ENCODE measurements at places on chromosomes 5 and 9.

- DNase-seq: no peak
Observed at GRCh38 chr9:87786423-87786822, 60.5 kb downstream of the CTSL start.

DNA sequence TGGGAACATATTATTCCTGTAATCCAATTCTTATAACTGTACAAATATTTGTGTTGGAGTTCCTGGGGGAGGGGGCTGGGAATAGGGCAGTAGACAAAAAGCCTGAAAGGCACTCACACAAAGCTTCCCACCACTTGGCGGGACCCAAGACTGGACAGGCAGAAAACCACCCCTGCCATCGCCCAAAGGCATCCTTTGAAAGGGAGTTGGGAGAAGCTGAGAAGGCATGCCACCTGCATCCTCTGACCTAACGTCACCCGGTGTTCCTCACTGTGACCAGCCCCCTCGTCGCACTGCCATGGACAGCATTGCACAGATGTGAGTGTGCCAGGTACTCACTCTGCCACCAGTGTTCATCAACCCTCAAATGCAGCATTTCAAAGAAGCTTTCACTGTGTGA, 80.6 kb upstream of the SMIM23 start:
- DNase-seq: no peak

- no peak for DNase-seq
Observed at GRCh38 chr9:92603100-92603499, 66.8 kb downstream of the IPPK start.

DNA sequence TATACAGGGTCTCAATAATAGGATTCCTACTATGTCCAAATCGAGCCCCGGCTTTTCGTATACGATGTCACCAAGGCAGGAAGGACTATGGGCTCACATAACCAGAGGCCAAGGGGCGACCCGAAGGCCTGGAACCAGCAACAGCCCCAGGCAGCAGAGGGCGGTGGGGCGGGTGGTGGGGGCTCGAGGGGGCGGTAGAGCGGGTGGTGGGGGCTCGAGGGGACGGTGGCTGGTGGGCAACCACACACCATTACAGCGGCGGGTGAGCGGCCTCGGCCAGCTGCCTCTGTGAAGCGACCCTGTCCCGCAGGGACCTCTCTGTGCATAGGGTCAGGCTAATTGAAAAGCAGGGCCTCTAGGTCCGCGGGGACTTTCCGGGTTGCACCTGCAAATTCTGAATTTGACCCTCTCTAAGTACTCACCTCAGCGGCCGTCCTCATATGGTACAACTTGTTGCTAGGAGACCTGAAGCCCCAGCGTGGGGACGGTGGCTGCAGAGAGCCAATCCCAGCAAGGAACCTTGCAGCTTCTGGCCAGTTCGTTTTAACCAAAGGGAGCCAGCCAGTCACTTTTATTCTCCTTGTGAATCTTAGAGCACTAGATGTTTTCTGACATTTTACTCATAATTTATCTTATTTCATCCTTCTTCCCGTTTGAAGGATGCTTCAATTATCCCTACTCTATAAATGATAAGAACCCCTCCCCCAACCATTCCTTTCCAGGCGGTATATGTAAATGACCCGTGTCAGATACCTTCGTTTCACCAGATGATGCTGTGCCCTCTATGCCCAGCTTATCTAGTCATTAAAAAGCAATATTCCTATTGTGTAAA, at the start of gene NME5:
NME5 (minus strand) TSS at position 480 of the 832 bp plus-strand sequence. CDS start 648 bp downstream, outside the sequence.
- DNase-seq: no peak

DNA sequence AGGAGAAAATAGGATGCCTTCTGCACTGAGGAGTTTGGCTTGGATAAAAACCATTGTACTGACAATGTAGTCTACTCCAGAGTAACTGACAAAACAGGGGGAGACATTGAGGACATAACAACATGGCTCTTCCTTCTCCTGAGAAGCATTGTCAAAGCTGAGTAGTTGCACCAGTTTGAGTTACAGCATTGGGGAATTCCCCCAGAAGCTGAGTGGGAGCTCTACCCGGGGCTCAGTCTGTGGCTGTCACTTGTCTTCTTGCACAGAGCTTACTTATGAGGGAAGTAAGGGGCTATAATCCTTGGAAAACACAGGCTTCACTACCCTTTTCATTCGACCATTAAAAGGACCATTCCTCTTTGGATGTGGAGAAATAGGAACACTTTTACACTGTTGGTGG, 21.2 kb downstream of the HSPB3 start:
- no peak for DNase-seq

- DNase-seq: no peak
Observed at GRCh38 chr9:112087506-112087905, 87.6 kb downstream of the SUSD1 start.

DNA sequence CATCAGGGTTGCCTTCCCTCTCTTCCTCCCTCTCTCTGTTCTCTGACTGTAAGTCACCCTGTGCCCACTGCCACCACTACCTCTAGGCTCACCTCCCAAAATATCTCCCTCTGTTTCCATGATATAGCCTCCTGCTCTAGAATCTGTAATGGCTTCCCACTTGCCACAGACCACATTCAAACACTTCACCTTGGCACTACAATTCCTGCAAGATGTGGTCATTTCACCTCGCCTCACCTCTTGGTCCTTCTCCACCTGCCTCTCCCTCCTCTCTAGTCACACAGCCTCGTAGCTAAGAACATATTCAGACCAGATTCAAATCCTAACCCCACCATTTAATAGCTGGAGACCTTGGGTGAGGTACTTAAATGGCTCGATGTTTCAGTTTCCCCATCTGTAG, 56.9 kb downstream of the SERINC5 start:
- DNase-seq: no peak

DNA sequence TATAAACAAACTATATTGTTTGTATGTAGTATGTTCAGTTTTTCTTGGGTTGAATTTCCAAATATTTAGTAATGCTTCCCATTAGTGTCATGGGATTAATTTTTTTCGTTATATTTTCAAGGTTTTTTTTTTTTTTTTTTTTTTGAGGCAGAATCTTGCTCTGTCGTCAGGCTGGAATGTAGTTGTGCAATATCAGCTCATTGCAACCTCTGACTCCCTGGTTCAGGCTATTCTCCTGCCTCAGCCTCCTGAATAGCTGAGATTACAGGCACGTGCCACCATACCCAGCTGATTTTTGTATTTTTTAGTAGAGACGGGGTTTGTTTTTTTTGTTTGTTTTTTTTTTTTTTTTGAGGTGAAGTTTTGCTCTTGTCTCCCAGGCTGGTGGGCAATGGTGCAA, 10.6 kb downstream of the DDX46 start:
- DNase-seq: peak; percentile 35

DNA sequence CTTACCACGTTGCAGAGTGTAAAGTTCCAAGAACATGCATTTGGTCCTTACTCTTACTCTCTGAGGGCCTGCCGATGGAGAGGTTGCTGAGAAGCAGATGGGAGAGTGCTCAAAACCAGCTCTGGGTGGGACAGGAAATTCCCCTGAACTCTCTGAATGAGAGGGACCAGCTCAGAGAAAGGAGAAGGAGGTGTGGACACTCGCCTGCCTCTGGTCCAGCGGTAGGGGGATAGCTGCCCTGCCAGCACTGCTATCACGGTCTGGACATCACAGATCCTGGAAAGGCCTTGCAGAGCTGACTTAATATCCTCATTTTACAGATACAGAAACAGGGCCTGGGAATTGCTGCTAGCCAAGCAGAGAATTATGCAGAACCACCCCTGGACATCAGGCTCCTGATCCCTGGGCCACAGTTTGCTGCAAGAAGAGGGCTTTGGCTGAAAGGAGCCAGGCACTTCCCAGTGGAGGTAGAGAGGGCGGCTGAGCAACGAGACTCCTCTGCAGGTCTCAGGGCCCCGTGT, 4.9 kb downstream of the TRAF1 start:
- DNase-seq: no peak

DNA sequence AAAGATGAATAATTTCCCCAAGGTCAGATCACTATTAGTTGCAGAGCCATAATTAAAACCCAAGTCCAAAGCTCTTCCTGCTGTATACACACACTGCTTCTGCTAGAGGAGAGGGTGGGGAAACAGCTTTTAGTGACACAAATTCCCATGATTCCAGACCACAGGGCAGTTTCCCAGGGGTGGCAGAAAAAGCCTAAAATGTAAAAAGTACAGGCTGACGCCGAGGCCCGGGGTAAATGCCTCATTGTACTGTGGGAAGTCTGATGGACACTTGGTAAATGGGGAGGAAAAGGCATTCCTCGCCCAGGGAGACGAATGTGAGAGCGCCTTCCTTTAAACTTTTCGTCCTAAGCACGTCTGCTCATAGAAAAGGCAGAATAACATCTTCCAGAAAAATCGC, 65.7 kb downstream of the DENND1A start:
- DNase-seq: no peak

DNA sequence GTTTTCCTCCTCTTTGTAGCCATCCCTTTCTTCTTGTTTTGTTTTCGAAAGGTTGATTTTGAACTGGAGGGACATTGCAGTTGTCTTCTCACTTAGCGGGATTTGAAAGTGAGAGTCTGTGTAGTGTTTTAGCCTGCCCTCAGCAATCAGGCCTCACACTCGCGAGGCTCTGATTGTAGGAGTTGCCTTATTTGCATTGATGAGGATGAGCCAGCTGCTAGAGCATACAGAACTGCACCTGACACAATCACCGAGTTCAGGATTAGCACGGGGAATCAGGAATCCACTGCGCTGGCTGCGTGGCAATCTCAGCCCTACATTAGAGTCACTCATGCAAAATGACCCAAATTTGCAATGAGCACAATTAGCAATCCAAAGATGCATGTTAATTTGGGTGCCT, 122.5 kb upstream of the TMEM161B start:
- DNase-seq: no peak

- DNase-seq: no peak
Observed at GRCh38 chr5:174221946-174222345, 176.4 kb downstream of the NSG2 start.

DNA sequence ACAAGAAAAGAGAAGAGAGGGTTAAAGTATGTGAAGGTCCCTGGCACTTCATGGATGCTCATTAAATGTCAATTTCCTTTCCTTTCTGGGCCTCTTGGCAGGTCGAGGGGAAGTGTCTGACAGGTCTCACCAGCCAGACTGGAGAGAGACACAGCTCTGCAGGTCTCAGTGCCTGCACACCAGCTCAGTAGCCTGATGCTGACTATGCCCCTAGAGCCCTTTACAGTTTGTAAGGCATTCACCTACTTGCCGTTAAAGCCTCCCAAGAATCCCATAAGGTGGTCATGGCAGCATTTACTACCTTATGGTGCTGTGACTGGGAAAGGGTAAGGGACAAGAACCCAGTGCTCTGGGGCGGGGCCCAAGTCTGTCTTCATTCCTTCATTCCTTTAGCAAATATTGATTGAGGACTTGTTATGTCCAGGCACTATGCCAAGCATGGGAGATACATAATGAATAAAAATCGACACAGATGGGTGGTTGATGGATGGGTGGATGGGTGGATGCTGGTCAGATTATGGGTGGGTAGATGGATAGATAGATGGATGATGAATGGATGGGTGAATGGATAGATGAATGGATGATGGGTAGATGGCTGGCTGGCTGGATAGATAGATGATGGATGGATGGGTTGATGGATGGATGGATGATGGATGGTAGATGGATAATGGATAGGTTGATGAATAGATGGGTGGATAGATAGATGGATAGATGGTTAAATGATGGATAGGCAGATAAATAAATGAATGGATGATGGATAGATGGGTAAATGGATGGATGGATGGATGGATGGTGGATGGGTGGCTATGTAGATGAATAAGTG, 21.3 kb upstream of the KIF12 start:
- DNase-seq: no peak

DNA sequence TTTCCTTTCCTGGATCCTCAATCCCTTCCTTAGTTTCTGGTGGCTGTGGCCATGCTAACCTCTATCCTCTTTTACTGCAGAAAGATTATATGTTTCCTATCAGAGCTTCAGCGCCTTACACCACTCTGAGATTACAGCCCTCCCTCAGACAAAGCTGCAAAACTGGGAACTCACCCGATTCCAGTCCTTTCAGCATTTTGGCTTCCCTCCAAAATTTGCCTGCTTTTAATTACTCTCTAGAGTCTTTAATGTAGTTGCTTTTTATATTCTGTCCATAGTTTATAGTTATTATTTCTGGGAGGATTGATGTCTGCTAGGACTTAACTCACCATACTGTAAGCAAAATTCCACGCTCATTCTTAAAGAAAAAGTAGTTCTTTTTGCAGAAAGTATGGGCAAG, 110.2 kb downstream of the NSG2 start:
- no peak for DNase-seq

DNA sequence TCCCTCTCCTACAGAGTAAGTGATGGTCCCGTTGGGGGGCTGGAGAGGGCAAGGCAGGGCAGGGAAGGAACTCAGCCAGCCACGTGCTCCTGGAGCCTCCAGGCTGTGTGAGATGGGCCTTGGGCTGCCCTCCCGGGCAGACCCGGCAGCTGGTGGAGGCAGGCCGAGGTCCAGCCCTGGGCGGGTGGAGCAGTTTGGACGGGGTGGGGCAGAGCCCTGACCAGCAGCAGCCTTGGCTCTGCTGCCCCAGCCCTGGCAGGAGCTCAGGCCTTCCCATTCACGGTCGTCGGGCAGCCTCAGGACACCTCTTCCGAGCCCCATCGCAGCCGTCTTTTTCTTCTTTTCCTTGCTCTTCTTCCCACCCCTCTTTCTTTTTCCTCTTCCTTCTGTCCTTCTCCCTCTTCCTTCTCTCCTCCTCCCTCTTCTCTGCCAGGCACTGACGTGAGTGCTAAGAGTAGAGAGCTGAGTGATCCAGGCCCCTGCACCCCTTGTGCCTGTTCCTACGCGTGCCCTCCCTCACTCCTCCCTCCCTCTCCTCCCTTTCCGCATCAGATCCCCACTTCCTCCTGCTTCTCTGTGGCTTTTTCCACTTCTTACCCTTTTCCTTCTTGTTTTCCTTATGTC, 42.8 kb downstream of the AMBP start:
- DNase-seq: no peak

- no peak for DNase-seq
Observed at GRCh38 chr5:58818465-58818864, 235.6 kb downstream of the RAB3C start.

DNA sequence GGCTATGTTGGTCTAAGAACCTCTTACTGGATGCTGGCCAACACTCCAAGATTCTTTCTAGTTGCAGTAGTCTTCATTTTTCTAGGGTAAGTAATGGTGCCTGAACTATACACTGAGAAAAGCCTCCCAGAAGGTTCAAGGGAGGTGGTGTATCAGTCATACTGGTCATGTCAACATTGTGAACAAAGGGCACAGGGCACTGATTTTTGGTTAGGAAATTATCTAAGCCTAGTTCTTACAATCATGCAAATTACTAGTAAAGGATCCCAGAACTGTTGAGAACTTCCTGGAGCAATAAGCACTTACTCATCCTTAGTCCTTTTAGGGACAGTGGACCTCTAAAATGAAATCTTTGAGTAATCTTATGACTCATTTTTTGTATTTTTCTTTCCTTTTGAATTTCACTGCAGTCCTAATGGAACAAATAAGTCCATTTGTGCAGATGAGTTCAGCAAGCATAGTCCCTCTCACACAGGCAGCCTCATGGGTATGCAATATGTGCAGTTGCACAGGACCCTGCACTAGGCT, 21.1 kb upstream of the CDC42SE2 start:
- DNase-seq: peak; percentile 91

DNA sequence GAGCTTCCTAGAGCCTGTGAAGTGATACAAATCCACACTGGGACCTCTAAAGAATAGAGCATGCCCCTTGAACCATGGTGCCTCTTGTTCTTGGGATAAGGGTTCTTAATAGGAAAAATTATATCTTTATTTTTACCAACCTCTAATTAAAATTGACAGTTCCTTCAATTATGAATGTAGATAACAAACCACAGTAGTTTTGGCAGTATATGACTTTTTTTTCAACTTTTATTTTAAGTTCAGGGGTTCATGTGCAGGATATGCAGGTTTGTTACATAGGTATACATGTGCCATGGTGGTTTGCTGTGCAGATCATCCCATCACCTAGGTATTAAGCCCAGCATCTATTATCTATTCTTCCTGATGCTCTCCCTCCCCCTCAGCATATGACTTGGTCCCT, 974 bp downstream of the HEMGN start:
- DNase-seq: no peak

All from HS-5 (cell line).